Mucosa of gallbladder (tissue), 1 donor: ENCODE measurements at places on chromosomes 6 and 20. TPM values are rescaled to one million over a fixed set of nuclear protein-coding genes. Genes with fewer than 3 reads are reported as not detected.
A peak's percentile ranks its signal among the peaks of the same experiment; 100 is the strongest.

DNA sequence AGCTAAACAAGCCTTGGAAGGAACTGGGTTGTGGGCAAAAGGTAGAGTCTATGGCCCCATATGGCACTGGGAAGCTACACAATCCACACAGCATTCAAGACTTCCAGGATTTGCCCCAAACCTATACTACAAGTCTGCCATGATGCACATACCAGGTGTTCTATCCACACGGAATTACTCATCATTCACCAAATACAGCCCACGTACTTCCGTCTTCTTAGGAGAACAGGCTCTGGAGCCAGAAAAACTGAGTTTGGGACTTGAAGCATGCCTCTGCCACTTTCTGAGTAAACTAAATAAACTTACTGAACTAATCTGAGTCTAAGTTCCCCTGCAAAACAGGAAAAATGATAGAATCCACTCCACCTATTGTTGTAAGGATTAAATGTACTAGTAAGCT, 28.6 kb downstream of the RIMS4 start:
- no peak for DNase-seq

GRCh38 chr20:62662422-62662821, 20.1 kb downstream of the SLCO4A1 start:
- no peak for DNase-seq

- DNase-seq = no peak
These were observed 478.8 kb downstream of the CD83 start for GRCh38 chr6:14596410-14596809.

DNA sequence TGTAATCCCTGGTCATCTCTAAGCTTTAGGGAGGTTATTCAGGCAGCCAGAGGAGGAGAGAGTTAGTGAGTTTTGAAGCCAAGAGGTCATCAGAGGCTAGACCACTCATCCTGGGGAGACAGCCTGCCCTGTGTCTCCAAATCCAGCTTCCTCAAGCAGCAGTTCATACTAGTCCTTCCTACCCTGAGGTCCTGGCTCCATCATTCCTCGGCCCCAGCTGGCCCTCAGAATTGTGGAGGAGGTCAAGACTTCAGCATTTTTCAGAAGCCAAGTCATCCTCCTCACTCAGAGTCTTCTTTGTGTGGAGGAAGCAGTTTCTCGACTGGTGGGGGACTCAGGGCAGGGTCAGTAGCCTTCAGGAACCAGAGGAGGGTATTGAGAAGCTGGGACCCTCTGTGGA, 12.4 kb upstream of the KIAA1755 start:
- DNase-seq = no peak

DNA sequence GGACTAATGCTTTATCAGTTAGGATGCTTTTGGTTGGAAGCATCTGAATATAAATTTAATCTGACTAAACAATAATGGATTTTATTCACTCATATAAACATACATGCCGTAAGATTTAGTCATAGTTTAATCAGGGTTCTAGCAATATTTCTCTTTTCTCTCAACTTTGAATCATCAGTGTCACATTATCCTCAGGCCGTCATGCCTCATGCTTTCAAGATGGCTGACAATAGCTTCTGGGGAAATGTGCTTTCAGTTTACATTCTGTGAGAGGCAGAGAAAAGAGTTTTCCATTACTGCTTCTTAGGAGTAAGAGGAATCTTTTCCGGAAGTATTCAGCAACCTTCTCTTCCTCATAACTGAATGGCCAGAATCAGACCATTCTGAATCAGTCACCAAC, 162.2 kb downstream of the GJA1 start:
- no peak for DNase-seq

Gene CGAS
- total RNA-seq = 4.5 TPM

GRCh38 chr6:45698046-45698445, 317.6 kb downstream of the CLIC5 start:
- no peak for DNase-seq

- DNase-seq = no peak
These were observed 584.8 kb downstream of the HDGFL1 start for GRCh38 chr6:23154159-23154558.

DNA sequence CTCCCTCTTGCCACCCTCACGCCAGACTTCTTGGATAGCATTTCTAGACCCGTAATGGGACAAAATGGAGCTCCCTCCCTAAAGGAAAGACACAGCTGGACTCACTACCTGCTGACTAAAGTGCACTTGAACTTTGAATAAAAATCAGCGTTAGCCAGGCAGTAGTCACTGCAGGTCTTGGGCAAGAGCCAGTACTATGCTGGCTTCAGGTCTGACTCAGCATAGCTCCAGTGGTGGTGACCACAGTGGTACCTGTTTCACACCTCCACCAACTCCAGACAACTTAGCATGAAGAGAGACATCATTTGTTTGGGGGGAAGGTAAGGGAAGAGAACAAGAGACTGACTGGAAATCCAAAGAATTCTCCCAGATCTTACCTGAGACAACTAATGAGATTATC, 906.8 kb downstream of the GRIK2 start:
- DNase-seq = no peak

GRCh38 chr6:163338671-163339405, 75.7 kb upstream of the QKI start:
- DNase-seq = no peak

DNA sequence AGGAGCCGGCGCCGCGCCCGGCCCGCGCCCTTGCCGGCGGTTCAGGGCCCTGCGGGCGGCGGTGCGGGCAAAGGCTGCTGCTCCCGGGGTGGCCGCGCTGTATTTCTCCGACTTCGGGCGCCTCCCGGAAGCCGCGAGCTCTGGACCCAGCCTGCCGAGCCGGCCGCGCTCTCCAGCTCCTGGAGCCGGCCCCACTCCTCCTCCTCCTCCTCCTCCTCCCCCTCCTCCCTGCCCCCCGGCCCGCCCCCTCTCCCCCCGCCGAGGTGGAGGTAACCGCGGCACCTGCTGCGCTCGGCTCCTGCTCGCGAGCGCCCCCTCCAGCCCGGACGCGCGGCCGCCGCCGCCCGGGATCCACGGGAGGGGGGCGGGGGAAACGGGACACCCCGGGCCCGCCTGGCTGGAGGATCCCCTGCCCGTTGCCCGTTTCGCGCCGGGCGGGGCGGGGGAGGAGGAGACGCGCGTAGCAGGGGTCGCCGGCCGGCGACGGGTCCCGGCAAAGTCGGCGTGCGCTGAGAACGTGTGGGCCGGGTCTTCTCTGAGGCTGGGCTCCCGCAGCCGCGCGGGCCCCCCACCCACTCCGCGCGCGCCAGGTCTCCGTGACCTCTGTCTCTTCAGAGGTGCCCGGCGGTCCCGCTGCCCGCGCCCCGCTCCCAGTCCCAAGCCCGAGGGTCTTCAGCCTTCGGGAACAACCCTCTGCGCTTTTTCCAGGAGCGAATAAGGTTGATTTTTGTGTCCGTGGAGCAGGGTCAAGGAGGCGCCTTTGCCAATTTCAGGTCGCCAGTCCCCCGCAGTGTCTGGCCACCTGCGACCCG, at the start of gene SLC22A23:
Gene SLC22A23, minus strand, starts transcription at position 153 of the 812 bp plus-strand sequence. CDS start 491 bp downstream, outside the sequence.
- DNase-seq = peak; percentile 76

DNA sequence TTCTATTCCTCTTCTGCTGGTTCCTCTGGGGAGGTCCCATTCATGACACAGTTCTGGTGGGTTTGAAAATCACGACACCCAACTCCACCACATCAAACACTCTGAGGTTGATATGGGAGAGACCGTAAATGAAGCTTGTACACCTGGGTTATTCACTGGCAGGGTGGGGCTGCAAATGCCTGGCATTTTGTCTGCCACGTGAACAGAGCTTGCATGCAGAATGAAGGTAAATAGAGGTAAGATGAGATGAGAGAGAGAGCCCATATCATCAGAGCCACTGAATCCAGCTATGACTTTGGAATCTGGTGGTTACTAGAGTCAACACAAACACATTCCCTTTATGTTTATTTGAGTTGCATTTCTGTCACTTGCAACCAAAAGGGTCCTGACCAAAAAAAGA, 97.4 kb downstream of the BANF2 start:
- DNase-seq = no peak

- no peak for DNase-seq
These were observed 29.5 kb downstream of the BEND6 start for GRCh38 chr6:56984361-56984760.

DNA sequence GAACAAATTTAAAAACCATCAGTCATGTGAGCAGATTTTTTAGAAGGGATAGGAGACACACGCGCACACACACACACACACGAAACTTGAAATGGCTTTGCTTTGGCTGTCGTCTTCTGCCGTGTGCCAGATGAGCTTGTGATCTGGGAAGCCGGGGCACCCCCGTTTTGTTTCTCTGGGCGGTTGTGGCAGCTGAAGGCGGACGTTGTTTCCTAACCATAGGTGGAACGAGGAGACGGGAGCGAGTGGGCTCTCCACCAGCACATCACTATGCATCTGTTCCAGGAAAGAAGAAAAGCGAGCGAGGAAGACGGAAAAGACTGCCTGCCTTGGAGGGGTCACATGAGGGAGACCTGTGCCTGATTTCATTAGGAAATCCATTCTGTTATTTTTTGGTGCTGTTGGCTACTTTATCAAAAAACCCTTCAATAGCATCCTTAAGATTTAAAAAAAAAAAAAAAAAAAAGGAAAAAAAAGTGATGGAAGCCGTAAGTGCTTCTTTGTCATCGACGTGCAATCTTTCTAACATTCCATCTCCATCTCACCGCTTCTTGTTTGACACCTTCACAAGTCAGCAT, 142.1 kb downstream of the DTNBP1 start:
- no peak for DNase-seq

DNA sequence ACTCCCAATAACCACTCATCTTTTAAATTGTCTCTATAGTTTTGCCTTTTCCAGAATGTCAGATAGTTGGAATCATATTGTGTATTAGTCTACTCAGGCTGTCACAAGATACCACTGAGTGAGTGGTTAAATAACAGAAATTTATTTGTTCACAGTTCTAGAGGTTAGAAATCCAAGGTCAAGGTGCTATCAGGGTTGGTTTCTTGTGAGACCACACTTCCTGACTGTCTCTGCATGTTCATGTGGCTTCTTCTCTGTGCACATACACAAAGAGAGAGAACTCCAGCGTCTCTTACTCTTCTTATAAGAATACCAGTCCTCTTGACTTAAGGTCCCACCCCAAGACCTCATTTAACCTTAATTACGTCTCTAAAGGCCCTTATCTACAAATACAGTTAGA, 23.9 kb upstream of the PRSS35 start:
- no peak for DNase-seq

GRCh38 chr20:14711652-14712051, 374.2 kb upstream of the FLRT3 start:
- no peak for DNase-seq

GRCh38 chr6:104251651-104252050, 608.1 kb downstream of the HACE1 start:
- no peak for DNase-seq

Gene OR2H2
- not detected for total RNA-seq

Gene MEI4
- total RNA-seq = 0.17 TPM
